ENCODE measurements at places on chromosomes 13 and 19.

DNA sequence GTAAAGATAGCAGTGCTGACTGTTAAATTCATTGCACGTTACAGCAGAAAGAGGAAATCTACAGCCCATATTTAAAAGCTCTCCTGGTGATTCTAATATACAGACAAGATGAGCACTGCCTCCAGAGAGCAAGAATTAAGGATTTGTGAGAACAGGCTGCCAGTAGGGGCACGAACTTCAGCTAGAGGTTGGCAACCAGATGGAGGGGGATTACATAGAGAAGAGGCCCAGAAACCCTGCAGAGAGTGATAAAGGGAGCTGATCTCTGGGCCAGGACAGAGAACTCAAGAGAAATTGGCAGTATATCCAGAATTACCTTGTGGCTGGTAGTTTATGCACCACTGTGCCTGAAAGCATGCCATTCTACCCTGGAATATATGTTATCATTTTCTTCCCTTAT, 144.8 kb downstream of the UFM1 start:
- DNase-seq = no peak

- DNase-seq = no peak
Observed at GRCh38 chr13:24503379-24503696, 9.2 kb downstream of the PARP4 start.

DNA sequence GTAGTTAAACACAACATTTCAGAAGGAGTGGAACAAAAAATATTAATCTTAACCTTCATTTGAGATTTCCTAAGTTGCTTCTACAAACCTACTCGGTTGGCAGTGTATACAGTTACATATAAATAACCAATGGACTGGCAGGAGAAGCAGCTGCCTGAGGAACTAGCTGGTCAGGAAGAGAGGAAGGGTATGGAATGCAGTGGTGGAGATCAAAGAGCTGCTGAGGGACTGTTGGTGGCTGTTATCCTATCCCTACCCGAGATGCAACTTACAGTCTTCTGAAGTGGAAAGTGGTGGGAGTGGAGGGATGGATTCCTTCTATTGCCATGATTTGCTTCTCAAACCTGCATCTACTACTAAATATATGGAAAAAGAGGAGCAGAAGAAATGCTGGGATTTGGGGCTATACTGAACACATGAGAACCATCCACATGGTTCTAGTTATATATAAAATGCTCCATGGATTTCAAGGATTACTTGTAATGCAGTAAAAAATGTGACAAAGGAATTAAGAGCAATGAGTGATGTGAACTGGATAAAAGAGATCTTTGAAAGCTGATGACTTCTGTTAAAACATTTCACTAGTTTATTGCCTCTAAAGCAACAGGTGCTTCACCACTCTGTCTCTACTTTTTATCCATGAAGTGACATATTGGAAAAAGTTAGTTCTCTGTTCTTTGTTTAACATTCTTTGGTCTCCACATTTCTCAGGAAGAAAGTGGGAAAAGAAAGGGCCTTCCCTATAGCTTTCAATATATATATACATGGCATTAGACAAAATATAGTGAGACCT, 29.9 kb downstream of the MICU2 start:
- no peak for DNase-seq

DNA sequence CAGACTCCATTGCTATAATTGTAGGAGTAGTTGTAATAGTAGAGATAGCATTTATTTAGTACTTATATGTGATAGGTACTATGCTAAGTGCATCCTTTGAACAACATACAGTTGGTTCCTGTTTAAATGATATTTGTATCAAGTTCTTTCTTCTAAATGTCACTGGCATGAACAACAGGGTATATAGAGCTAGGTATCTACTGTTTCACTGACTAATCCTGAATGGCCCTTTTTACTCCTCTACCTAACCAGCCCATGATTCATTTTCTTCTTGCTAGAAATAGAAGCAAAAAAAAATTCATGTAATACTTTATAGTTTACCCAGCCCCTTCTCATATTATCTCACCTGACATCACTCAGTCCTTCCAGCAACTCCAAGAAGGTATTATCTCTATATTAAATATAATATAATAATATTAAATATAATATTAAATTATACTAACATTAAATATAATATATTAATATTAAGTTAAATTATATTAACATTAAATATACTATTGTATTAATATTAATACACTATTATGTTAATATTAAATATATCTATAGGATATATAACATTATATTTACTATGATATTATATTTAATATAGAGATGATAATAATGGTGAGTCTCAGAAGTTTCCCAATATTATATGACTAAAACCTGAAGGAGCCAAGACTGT, 74.2 kb downstream of the FRY start:
- no peak for DNase-seq

GRCh38 chr13:110289174-110289573, 17.8 kb downstream of the COL4A1 start:
- DNase-seq = no peak

DNA sequence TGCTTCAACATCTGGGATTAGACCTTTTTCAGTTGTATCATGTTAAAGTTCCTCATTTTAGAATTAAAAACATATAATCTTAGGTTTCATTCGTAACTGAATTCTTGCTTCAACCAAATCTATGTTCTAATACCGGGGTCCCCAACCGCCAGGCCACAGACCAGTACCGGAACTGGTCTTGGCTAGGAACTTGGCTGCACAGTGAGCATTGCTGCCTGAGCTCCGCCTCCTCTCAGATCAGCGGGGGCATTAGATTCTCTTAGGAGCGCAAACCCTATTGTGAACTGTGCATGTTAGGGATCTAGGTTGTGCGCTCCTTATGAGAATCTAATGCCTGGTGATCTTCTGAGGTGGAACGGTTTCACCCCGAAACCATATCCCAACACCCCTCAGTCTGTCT, 19.2 kb downstream of the ITM2B start:
- DNase-seq = no peak

All from NCI-H1436 (cell line).